Urinary bladder (tissue), 4 donors: ENCODE measurements at places on chromosomes 5 and 9. TPM values are rescaled to one million over a fixed set of nuclear protein-coding genes. Genes with fewer than 3 reads are reported as not detected.

GRCh38 chr5:113172231-113172826 lies 195.7 kb downstream of the DCP2 start:
- no peak for DNase-seq

Gene S100Z
- total RNA-seq, result 0.32 TPM

DNA sequence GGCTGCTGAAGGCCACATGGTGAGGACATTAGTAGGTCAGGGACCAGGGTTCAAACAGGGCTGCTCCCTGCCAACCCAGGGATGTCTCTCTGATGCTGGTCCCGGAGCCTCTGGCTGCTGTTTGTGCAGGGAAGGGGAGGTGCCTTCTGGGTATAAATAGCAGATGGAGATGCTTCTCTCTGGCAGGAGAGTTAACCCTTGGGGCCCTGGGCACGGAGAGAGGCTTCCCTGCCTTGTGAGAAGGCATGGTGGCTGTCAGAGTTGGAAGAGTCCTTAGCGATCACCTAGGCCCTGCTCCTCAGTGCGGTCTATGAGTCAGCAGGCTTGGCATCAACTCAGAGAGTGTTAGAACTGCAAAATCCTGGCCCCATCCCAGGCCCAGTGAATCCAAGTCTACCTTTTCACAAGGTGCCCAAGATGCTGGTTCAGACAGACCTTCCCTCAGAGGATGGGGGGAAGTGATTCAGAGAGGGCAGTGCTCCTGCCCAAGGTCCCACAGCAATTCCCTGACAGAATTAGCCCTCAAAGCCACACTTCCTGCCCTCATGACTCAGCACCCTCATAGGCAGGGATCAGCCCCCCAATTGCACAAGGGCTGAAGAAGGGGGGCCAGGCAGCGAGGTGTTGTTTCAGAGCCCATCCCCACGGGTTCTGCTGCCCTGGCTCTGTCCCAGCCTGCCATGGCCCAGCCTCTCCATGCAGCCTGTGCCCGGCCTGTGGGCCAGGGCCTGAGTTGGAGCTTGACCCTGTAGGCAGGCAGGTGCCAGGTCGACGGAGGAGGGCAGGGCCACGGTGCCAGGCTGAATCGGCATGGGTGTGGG lies 25.6 kb downstream of the CAMK2A start:
- no peak for DNase-seq

Gene MCC
- total RNA-seq, result 60.7 TPM

GRCh38 chr5:175457466-175457865 lies 13.5 kb upstream of the DRD1 start:
- no peak for DNase-seq

Gene LCP2
- 8.4 TPM for total RNA-seq

DNA sequence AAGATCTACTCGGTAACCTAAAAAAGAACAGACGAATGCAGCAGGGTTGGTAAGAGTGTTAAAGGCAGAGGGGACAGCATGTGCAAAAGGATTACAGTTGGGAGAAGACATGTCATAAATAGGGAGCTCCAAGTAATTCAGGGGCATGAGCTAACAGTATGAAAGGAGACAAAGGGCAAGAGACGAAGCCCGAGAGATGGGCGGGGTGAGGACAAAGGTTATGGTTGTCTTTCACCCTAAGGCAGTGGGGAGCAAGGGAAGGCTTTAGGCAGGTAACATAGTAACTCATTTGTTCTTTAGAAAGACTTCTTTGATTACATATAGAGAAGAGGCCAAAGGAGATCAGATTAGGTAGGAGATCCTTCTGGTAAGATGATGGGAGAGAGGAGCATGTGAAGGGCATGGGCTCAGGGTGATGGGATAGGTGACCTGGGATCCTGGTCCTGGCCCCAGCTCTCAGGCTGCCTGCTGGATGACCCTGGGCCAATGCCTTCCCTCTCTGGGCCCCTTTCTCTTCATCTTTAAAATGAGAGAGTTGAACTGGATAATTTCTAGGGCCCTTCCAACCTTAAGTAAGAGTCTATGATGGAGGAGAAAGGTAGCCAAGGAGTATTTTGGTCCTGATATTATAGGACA lies 19.5 kb downstream of the MORN5 start:
- no peak for DNase-seq

- DNase-seq, result no peak
These were observed 43.3 kb downstream of the PRRX2 start for GRCh38 chr9:129708793-129709192.
